ENCODE measurements at places on chromosomes 5 and 9.

DNA sequence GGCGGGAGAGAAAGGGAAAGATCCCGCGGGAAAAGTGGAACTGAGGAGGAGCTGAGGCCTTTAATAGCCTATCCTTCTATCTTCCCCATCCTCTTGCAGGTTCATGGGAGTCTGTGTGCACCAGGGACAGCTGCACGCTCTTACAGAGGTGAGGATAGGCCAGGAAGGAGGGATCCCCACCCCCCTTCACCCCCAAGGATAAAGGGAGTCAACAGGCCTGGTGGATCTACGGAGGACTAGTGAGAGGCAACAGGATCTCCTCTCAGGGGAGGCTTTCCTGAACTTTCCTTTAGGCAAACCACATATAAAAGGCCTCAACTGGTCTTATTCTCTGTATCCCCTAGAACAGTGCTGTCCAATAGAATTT is 1.1 kb downstream of the TESK1 start:
- DNase-seq, result no peak

DNA sequence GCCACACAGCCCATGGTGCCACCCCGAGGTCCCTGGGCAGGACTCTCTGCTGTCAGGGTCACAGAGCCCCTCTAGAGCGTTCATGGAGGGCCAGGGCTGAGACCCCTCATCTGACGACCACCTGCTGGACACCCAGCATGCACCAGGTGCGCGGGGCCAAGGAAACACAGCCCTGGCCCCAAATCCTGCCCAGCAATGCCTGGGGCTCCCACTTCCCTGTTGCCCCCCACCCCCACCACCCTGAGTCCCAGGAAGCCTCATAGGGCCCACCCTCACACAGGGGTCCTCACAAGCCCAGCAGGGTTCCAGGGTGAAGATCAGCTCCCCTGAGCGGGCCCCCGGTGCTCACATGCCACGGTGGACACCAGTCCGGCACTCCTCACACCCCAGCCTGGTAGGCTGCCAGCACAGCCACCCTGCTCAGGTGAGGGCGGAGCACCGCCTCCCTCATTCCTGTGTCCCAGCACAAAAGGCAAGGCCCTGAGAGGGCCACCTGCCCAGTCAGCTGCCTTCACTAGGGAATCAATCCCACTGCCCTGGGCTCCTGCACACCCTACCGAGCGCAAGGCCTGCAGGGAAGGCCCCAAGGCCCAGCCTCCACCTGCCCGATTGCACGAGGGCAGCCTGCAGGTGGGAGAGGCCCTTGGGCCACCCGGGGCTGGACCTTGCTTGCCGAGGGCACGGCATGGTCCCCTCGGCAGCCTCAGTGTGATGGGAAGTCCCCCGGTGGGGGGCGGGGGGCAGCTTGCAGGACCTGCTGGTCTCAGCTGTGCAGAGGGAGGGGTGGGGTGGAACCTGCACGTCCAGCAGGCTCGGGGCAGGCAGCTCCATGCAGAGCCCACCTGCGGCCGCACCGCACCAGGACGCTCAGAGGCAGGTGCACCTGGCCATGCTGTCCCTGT is 56.4 kb upstream of the UBAC1 start:
- no peak for DNase-seq

DNA sequence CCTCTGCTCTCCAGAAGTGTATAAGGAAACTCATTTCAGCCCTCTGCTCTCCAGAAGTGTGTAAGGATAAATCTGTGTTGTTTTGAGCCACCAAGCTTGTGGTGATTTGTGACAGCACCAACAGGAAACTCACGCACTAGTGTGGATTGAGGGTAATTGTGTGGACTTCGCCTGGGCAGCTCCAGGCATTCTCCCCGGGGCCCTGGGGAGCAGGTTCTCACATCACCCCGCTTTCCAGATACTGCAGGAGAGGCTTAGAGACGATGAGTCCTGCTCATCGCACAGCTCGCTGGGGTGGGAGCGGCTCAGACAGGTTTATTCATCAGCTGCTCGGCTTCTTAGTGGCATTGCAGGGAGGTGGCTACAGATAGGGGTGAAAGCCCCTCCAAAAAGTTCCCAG is 38.4 kb upstream of the RNF130 start:
- DNase-seq, result no peak

DNA sequence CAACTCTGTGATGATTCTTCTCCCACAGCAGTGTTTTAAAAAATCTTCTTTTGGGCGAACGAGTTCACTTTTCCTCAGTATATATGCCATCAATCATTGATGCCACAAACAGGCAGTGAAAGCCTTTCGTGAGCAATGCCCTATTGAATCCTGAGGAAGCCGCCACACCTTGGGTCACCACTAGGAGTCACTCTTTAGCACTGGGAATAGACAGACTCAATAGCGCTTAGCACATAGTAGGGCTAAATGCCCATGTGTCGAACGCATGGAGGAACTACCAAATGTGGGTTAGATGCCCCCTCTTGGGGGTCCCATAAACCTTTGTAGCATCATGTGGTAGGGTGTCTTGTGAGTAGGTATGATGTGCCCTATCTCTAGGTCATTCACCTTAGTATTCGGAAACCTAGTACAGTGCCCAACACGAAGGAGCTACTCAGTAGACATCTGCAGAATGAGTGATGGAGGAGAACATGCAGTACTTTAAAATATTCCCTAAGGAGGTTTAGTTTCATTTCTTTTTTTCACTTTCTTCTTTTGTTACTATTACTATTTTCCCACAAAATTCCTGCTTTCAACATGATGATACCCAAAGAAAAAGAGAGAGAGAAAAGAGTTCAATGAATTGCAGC is 603.7 kb downstream of the BNC2 start:
- DNase-seq, result no peak

DNA sequence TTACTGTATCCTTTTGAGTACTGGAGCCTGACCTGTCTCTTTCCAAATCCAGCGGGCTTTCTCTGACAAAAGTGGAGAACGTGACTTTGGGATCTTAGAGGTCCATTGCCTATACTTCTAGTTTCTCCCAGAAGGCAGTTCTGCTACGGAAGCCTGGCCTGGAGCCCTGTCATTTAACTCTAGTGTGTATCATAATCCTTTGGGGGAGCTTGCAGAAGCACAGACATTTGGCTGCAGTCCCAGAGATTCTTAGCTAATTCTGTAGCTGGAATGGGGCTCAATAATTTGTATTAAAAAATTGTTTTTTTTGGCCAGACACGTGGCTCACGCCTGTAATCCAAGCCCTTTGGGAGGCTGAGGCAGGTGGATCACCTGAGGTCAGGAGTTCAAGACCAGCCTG is 3.0 kb downstream of the HARS2 start:
- no peak for DNase-seq

DNA sequence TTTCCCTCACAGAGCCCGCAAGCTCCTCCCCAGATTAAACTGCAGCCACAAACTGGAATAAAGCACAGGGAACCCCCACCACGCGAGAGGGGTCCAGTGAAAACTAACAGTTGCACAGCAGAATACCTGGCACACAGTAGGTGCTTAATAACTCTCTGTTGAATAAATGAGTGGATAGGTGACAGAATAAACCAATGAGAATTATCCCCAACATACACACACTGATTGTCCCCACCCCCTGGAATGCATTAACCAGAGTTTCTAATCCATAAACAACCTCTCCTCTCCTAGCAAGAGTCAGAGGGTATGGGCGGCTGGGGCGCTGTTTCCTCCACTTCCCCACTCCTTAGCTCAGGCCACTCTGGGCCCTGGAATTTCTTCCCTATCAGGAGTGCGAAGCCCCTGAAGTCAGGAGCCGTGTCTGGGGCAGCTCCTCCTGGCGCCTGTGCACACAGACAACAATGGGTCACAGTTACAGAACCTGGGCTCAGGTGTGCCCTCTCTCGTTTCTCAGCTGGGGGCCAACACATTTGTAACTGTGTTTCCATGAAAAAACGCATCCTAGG is 27.6 kb downstream of the RAPGEF1 start:
- DNase-seq, result no peak

- DNase-seq, result no peak
Measured at GRCh38 chr5:55456216-55456895, 78.4 kb downstream of the PLPP1 start.

GRCh38 chr5:139745800-139746690 is 49.6 kb upstream of the PSD2 start:
- peak; percentile 72 for DNase-seq

- no peak for DNase-seq
Measured at GRCh38 chr5:173802670-173803165, 85.4 kb upstream of the CPEB4 start.

GRCh38 chr5:9619331-9620092 is 10.6 kb downstream of the TAS2R1 start:
- DNase-seq, result no peak
